Anterior cingulate cortex (tissue), 58 donors: ENCODE measurements at places on chromosomes 16 and 17.
A peak's percentile ranks its signal among the peaks of the same experiment; 100 is the strongest.

DNA sequence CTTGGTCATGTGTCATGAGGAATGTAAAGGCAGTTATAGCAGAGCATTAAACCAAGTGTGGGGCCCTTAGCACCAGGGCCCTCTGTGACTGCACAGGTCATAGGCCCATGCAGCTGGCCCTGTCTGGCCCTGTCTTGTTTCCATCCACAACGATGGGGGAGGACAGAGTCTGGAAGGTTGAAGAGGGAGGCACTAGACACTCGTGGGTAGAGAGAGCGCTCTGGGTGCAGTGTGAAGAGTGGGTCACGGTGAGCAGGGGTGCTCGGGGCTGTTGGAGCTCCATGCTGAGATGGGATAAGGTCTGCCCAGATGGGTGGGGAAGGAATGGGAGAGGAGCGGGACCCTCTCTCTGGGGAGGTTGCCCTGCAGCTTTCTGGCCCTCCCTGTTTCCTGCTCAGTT is 12.8 kb upstream of the KSR1 start:
- DNase-seq, result no peak

DNA sequence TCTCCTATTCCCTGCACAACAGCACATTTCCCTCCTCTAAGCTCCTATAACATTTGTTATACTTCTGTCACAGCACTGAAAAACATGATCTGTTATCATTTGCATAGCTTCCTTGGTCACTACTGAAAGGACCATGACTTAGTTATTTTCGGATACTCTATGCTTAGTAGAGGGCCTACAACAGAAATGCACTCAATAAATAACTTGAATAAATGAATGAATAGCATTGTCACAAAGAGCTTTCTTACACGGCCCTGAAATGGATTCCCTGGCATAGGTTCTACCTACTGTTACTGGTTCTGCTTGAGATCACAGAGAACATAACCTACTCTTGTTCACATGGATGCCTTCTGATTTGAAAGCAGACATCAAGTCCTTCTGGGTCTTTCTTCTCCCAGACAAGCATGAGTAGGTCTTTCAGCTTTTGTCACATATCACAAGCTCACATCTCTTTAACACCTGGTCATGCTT is 41.6 kb downstream of the MYO1D start:
- DNase-seq, result no peak

- no peak for DNase-seq
Measured at GRCh38 chr17:40547785-40548478, 17.3 kb downstream of the CCR7 start.

DNA sequence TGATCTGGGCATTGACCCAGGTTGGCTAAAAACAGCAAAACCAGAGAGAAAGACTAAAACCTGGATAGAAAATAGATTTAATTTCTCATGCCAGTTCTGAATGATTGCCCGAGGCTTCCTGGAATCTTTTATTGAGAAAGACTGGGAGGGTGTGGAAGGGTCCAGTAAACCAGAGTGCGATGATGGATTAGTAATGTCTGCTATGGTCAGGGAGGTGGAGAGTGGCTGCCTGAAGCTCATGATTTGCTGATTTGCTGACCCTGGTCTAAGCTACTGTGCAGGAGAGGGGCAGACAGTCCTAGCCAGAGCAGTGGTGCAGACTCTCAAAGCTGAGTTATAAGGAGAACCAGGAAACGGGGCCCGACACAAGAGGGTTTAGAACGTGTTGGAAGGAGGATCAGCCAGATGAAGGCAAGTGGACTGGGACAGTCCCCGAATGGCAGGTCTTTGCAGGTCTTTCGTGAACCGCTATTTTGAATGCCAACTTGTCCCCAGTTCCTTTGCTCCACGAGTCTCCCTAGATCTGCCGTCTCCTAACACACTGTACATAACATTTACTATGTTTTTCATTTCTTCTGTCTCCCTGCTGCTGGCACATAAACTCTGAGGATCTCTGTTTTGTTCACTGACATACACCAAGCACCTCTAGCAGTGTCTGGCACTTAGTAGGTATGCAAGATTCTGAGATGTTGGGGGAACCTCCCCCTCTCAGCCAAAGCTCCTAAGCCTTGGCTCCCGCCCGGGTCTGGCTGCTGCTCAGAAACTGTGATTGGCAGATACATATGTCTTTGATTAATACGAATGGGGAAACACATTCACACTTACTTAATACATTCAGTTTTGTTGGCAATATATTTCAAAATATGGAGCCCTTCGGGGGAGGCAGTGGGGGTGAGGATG is 237.3 kb upstream of the TNRC6C start:
- DNase-seq, result no peak

- no peak for DNase-seq
Measured at GRCh38 chr16:79970551-79971236, 370.2 kb upstream of the MAF start.

- no peak for DNase-seq
Measured at GRCh38 chr16:74868501-74868900, 93.9 kb upstream of the FA2H start.

DNA sequence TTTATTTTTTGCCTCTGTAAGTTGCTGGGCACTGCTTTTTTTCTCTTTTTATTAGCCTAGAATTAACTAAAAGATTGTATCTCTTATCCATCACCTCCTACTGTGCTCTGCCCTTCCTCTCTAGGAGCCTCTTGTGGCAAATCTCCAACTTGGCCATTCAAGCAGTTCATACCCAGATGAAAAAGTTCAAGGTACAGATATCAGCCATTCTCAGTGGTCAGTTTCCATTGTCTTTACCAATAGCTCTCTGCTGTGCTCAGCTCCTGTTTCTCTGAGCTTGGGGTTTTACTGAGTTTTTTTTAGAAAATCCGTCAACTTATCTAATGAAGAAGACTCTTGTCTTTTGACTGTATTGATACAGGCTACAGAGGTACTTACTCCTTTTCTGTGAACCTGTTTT is 15.6 kb downstream of the MOSMO start:
- DNase-seq, result no peak

DNA sequence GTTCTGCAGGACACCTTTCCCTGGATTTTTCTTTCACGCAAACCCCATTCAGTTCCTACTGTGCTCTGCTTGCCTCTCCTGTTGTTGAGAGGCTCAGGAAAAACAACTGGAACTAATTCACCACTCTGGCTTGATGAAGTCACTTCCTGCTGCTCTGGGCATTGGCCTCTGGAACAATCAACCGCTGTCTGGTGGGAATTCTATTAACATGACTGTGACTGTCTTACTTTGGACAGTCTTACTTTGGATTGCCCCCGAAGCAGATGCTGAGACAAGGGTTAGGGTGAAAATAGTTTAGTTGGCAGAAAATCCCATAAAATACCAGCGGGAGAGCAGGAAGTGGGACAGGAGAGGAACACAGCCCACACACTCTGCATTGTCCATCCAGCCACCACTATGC is 90.0 kb upstream of the HSBP1 start:
- no peak for DNase-seq

DNA sequence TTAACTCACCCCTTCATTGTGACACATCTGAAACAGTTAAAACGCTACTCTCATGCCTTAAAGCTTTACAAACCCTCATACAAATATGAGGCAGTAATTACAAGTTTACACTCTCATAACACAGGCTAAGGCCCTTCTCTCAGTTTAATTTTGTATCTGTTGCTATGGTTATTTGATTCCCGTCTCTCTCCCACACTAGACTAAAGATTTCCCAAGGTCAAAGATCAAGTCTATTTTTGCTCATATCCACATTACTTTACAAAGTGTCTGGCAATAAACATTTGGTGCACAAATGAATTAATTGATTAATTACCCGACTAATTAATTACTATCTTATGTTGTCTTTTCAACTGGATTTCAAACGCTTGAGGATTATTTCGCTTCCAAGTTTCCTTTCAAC is 86.4 kb upstream of the MYOCD start:
- no peak for DNase-seq

- DNase-seq, result no peak
Measured at GRCh38 chr17:1004769-1005295, 7.9 kb downstream of the TIMM22 start.

DNA sequence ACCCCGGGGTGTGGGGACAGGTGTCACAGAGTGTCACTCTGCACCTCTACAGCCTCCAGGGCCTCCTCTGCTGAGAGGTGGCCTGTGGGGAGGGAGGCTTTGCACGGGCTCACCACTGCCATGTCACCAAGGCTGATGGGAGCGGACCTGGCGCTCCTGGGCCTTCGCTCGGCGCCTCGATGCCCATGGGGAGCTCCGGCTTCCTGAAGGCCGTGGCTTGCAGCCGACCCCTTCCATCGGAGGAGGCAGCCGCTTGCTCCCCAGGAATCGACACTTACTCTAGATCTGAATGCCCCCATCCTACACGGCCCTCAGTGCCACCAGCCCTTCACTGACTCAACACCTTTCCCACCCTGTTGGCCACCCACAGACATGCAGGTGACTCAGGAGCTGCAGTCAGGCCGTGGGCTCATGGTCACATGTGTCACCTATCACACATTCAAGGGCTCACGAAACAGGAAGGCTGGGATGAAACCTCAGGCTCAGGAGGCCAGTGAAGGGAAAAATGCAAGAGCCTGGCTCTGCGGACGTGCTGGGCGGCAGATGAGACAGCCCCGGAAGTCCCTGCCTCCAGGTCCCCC is 11.9 kb downstream of the LGALS3BP start:
- DNase-seq, result no peak

DNA sequence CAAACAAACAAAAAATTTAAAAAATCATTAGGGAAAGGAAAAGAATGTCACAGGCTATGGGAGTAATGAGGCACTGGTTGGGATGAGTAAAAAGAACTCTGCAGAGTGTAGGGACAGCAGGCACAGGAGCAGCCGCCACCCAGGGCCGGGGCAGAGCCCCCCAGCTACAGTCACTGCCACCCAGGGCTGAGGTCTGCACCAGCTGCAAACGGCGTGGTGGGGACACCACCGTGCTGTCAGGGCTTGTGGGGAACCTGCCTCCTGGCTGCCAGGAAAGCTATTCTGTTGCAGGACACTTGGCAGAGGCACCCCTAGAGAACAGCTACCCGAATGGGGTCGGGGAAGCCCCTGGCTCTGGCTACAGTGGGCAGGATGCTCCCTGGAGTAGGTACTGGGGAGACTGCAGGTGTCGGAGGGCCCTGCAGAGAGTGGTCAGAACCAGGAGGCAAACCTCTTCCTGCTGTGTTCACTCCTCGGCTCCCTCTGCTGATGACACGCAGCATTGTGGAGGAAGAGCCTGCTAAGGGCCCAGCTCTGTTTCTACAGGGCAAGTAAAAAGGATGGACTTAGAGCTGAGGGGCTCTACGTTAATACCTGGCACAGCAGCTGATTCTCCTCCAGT is 32.3 kb upstream of the CAPN15 start:
- DNase-seq, result no peak

DNA sequence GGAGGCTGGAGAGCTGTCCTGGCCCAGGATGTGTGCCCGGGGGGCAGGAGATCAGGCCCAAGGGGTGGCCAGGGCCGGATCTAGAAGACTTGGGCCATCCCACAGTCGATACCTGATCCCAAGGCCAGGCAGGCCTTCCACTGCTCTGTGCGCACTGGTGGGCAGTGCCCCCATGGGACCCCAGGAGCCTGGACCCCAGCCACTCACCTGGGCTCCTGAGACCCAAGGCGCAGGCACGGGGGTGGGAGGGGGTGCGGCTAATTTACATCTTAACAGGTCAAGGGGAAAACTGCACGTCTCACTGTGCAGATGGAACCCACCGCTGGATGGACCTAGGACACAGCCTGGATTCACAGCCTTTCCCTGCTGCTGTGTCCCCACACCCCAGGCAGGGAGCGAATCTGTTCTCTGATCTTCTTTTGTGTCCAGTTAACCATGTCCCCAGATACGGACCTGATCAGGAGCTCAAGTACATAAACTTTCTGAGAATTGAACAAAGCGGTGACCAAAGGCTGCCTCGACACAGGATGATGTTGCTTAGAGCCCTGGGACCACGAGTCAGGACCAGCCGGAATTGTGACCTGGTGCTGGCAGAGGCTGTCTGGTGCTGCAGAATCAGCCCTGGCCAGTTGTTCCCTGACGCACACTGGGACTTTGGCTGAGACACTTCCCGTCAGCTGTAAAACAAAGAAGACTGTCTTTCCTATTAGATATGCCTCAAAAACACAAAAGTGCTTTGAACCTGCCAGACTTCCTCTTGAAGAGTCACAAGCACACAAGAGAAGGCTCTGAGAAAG is 60.6 kb downstream of the TNFRSF13B start:
- DNase-seq, result no peak

- peak; percentile 34 for DNase-seq
Measured at GRCh38 chr16:2977440-2977839, 2.8 kb downstream of the PKMYT1 start.

GRCh38 chr16:49020436-49020835 is 261.2 kb downstream of the CBLN1 start:
- DNase-seq, result no peak

DNA sequence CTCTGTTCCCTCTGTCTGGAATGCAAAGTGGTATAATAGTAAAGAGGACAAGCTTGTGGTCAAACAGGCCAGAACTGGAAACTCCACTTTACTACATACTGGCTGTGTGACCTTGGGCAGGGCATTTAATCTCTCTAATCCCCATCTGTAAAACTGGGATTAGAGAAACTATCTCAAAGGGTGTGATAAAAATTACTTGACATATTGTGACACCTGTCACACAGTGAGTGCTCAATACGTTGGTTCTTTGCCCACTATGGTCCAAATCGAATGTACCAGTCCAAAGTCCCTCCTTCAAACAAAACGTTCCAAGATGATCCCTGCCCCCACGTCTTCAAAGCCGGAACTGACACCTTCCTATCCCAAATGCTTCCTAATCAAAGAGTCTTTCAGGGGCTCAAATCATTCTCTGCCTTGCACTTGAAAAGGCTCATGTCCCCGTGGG is 734 bp downstream of the PGAP3 start:
- DNase-seq, result no peak

DNA sequence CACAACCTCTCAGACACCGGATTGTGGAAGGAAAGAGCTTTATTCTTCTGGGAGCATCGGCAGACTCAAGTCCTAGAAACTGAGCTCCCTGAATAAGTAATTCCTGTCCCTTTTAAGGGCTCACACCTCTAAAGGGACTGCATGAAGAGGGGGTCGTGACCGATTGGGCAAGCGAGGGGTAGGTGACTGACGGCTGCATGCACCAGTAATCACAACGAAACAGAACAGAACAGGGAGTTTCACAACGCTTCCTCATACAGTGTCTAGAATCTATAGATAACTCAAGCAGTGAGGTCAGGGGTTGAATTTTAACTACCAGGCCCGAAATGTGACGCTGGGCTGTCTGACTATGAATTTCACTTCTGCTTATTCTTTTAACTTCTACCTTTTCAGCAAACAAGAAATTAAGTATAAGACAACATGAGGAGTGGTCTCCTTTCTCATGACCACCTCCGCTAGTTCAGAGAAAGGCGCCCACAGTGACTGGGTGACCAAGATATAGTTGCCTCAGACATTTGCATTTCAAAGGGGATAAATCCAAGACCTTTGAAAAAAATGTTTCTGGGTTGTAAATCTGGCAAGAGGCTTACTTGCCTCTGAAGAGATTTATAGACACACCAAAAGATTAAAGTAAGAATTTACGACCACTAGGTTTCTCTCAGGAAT is 88.4 kb upstream of the ATF7IP2 start:
- DNase-seq, result peak; percentile 8

- DNase-seq, result no peak
Measured at GRCh38 chr16:86444661-86445060, 65.7 kb upstream of the FOXF1 start.

GRCh38 chr17:49157784-49158183 is 25.2 kb downstream of the B4GALNT2 start:
- no peak for DNase-seq

GRCh38 chr16:50980666-50981065 is 170.4 kb downstream of the SALL1 start:
- DNase-seq, result no peak

GRCh38 chr17:69418535-69418934 is 4.0 kb downstream of the MAP2K6 start:
- DNase-seq, result no peak

- no peak for DNase-seq
Measured at GRCh38 chr17:4542003-4542725, 13.0 kb downstream of the MYBBP1A start.

- no peak for DNase-seq
Measured at GRCh38 chr16:66041907-66042306, 324.6 kb upstream of the CDH5 start.
